ENCODE measurements at places on chromosomes 12 and 14.

DNA sequence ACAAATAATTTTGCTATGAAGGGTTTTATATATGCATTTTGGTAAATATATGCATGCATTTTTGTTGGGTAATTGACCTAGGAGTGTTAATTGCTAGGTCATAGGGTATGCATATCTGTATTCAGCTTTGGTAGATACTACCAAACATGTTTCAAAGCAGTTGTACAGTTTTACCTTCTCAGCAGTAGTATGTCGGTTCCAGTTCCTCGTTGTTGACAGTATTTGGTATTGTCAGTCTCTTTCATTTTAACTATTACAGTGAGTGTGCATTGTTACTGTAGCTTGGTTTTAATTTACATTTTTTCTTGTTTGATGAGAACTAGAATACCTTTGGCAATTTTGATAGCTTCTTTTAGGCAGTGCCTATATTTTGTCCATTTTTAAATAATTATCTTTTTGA is 98.9 kb downstream of the ARID2 start:
- no peak for DNase-seq

GRCh38 chr14:100786131-100786530 is 39.8 kb upstream of the MEG3 start:
- no peak for DNase-seq

DNA sequence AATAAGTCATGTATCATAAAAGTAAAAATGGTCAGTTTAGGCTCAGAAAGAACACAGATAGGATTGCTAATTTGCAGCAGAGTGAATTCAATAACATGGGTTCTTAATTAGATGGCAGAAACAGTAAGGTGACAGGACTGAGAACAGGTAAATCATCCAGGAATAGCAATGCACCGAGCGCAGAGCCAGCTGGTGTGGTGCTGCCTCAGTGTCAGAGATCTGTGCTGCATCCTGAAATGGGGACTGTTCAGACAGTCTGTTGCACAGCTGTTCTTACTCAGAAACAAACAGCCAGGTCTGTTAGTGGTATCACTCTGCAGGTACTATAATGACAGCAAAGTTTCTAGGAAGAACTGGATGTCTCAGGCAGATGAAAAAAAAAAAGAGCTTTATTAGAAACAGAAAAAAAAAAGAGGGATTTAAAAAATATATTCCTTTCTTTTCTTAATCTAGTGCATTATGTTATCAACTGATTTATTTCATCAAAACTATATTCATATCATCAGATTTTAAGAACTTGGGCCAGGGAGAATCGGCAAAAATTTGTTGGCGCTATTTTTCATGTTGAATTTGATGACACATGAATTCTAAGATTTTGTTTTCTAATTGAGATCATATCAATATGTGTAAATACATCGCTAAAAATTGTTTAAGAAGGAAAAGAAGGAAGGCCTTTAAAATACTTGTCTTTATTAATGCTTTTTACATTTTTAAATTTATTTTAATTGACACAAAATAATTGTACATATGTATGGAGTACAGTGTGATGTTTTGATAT is 501.8 kb downstream of the PRKD1 start:
- DNase-seq, result no peak

DNA sequence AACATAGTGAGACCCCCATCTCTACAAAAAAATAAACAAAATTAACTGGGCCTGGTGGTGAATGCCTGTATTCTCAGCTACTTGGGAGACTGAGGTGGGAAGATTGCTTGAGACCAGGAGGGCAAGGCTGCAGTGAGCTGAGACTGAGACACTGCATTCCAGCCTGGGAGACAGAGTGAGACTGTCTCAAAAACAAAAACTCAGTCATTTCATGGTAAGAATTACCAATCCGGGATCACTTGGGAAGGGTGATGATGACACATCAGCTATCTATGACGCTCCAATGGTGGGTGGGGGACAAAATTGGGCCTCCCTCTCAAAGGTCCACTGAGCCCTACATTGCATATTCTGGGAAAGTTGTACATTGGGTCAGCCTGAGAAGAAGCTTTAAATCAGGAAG is 47.7 kb downstream of the SERPINA3 start:
- DNase-seq, result no peak

GRCh38 chr12:21725731-21726130 is 48.8 kb downstream of the KCNJ8 start:
- no peak for DNase-seq

DNA sequence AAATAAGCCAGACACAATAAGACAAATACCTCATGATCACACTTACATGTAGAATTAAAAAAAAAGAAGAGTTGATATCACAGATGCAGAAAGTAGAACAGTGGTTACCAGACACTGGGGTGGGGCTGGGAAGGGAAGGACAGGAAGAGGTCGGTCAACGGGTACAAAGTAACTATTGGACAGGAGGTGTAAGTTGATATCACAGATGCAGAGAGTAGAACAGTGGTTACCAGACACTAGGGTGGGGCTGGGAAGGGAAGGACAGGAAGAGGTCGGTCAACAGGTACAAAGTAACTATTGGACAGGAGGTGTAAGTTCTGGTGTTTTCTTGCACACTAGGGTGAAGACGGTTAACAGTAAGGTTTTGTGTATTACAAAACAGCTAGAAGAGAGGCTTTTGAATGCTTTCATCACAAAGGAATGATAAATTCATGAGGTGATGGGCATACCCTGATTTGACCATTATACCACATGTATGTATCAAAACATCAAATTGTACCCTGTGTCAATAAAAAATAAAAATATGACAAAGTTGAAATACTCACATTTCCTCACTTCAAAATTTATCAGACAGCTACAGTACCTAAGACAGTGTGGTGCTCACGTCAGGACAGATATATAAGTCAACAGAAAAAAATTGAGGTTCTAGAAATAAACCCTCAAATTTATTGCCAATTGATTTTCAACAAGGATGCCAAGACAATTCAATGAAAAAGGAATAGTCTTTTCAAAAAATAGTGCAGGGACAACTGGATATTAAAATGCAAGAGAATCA is 32.8 kb downstream of the GALC start:
- DNase-seq, result no peak

GRCh38 chr12:96720363-96720705 is 186.7 kb upstream of the NEDD1 start:
- DNase-seq, result no peak

DNA sequence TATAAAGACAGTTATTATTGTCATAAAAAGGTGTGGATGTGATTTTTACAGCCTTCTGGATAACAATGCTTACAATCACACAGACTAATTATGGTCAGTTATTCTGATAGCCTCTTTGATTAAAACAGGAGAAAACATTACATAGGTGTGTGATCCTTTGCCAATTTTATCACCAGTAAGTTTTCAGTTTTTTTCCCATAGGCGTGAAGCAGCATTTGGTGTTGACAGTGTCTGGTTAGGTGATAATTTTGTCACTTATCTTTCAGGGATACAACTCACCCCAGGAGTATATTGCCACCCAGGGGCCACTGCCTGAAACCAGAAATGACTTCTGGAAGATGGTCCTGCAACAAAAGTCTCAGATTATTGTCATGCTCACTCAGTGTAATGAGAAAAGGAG is 208.8 kb downstream of the EPS8 start:
- no peak for DNase-seq

DNA sequence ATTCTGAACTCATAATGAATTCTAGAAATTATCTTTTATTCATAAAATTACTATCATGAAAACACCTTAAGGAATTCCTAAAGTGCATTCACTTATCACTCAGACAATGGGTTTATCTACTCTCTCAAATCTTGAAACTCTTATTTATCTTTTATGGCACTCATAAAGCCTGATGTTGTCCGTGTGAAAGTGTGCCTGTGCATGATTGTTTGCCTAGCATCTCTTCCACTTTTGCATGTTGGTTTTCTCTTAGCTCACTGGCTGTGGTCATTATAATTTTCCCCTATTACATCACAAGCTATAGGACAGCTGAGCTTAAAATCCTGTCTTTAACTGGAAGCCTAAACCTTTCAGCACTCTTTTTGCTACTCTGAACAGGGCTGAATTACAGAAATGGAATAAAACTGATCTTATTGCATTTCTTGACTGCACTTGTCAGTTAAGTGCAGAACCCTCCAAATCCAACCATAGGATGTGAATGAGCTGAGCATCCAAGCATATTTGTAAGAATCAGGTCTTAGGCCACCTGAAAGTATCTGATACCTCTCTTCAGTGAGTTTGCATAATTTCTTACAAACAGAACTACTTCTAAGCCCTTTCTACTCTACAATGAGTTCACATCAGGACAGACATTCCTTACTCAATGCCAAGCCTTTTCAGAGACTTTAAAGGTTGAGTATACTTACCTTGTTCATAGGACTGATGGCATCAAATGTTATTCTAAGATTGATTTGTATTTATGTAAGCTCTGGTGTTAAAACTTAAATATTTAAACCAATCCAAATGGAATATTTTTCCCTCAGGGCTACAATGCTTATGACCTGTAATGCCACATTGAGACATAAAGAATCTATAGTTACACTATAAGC is 221.2 kb upstream of the KITLG start:
- no peak for DNase-seq

- no peak for DNase-seq
Observed at GRCh38 chr12:115213538-115214016, 529.6 kb upstream of the TBX3 start.

DNA sequence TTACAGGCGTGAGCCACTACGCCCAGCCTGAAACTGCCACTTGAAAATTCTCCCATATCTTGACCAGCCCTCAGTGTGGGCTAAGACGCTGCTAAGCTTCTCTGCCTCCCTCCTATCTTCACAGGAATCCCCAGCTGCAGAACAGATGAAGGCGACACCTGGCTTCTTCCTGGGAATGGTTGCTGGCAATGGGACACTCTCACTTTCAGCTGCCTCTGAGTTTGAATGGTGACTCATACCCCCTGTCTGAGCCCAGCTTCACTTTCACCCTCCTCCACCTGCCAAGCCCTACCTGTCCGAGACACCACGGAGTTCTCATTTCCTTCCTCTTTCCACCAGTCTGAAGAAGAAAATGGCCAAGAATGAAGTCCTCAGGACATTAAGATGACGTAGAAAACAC is 18.3 kb upstream of the VASH1 start:
- no peak for DNase-seq

DNA sequence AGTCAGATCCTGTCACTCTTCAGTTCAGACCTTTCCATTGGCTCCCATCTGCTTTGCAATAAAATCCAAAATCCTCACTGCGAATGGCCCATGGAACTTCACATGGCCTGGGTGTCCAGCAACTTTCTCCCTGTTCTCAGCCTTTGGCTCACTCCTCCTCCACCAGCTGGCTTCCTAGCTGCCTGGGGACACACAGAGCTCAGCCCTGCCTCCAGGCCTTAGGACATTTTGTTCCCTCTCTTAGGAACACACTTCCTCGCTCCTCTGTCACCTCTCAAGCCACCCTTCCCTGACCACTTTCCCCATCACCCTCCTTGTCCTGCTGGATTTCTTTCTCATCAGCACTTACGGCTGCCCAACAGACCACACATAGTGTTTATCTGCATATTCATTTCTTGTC is 419.6 kb downstream of the MED13L start:
- DNase-seq, result no peak

GRCh38 chr12:30753751-30754382 is 884 bp downstream of the CAPRIN2 start:
- DNase-seq, result no peak

DNA sequence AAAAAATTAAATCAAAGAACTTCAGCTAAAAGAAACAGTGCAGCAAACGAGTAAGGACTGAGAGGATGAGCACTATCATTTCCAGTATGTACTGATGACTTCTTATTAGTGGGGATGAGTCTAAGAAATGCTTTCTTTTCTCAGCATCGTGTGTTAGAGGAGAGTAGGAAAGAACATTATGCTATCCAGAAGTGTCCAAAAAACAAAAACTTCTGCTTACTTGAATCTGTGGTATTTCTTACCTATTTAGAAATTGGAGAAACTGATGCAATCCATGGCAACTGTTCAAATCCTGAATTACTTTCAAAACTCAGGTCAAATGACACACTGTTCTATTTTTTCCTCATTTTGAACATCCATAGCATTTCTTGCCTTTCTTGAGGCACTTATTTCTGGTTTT is 23.7 kb downstream of the ABCD2 start:
- no peak for DNase-seq

DNA sequence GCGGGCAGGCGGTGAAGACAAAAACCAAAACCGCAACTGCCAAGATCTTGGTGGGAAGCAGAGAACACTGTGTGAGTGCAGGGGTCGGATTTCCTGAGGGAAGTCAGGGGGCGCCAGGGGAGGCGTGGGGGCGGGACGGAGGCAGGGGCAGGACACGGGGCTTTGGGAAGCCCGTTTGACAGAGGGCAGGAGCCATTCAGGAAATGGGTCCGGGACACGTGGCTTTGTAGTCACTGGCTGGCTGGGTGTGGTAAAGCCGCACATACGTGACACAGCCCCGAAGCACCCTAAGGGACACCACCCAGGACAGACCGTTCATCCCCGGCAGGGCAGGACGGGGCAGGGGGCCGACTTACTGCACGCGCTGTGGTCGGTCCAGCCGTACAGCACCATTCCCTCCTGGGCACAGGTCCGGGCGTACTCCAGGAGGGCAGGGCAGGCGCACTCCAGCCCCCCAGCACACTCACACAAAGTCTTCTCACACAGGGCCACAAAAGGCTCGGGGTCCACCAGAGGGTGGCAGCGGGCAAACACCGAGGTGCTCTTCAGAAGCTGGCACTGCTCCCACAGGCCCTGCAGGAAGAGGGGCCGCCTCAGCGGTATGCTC is 49.4 kb downstream of the VWF start:
- no peak for DNase-seq

GRCh38 chr12:122795807-122796206 is 21.4 kb downstream of the CCDC62 start:
- DNase-seq, result no peak

- DNase-seq, result no peak
Observed at GRCh38 chr14:52846591-52846990, 55.2 kb upstream of the GNPNAT1 start.

GRCh38 chr12:120795441-120796178 is 70.0 kb downstream of the ACADS start:
- DNase-seq, result no peak

DNA sequence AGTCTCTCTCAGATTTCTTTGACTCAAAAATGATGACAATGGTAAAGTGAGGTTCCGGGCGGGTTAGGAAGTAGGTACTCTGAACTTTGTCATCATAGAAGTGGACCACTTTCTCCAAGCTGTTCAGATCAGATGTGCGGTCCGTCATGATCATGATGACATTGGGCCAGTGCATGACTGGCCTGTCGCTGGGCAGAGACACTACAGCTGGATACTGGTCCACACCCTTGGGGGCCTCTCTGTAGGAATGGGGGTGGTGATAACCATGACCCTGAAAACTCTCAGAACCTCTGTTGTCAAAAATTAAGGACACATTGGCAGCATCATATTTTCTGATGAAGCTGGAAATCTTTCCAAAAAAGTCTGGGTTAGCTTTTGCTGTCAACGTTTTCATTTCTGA is 28.2 kb downstream of the KICS2 start:
- no peak for DNase-seq

GRCh38 chr12:85781766-85782165 is 54.4 kb downstream of the RASSF9 start:
- no peak for DNase-seq

DNA sequence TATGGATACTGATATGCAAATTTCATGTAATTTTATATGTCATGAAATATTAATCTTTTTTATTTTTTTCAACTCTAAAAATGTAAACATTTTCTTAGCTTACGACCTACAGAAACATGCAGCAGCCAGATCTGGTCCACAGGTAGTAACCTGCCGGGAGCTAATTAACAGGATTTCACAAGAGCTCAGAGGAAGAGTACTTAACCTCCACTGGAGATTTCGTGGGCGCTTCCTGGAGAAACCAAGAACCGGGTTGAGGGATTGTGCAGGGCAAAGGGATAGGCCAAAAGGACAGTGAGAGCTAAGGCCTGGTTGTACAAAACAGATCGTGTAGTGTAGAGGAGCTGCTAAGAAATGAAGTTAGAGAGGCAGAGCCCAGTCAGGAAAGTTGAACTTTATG is 315.7 kb downstream of the PAWR start:
- DNase-seq, result no peak
